ENCODE measurements at places on chromosomes 6 and 20. TPM values are rescaled to one million over a fixed set of nuclear protein-coding genes. Genes with fewer than 3 reads are reported as not detected.

DNA sequence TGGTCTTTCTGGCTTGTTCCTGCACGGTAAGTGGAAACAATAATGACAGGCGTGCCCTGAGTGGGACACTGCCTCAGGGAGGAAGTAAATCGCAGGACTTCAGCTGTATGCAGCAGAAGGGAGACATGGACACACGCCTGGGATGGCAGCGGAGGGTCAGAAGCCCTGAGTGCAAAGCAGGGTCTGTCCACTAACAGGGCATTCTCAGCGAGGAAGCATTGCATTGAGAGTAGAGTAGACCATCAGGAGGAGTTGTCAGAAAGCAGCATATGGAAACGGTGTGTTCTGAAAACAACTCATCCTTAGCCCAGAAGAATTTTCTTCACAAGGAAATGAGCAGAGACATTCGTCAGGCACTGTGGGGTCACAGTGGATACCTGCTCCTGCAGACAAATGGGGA lies 134.0 kb downstream of the SYNDIG1 start:
- no peak for DNase-seq

DNA sequence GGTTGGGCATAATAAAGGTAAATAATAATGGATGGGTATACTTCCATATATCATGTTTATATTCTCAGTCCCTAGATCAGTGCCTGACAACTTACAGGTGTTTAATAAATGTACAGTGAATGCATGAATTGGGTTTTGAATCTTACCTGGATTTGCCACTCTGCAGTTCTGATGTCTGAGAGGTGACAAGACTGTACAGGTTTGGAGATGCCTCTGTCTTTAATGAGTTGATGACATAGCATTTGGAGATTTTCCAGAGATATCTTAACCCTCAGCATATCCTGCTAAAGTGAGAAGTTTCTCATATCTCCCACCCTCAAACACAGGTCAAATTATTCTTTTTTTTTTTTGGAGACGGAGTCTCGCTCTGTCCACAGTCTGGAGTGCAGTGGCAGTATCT lies 2.2 kb downstream of the ANKS1A start:
- no peak for DNase-seq

BPIFB1 gene
- not detected for polyA plus RNA-seq

- no peak for DNase-seq
These were observed 9.1 kb downstream of the CHRNA4 start for GRCh38 chr20:63351811-63352591.

DNAAF9 gene
- 31.6 TPM for polyA plus RNA-seq
